Activated naive CD4-positive, alpha-beta T cell treated with anti-CD3 and anti-CD28 coated beads, Interleukin-2, amount 10 ng/mL, durations not matched to agents 7 days and 5 days (primary cell): ENCODE measurements at places on chromosomes 1 and 21.
A peak's percentile ranks its signal among the peaks of the same experiment; 100 is the strongest.

GRCh38 chr1:34324879-34325440 lies 148.3 kb downstream of the C1orf94 start:
- no peak for DNase-seq
- H3K27ac ChIP-seq = no peak overlapping the region
- H3K36me3 ChIP-seq = no peaks in the 10 kb centered on the region
- no peaks in the 10 kb centered on the region for H3K27me3 ChIP-seq
- H3K4me1 ChIP-seq = no peaks in the 10 kb centered on the region
- no peak overlapping the region for H3K4me3 ChIP-seq

- H3K4me1 ChIP-seq = peaks cover 6% of the 10 kb centered on the region
- peaks cover 27% of the 10 kb centered on the region for H3K27me3 ChIP-seq
- no peaks in the 10 kb centered on the region for H3K36me3 ChIP-seq
- DNase-seq = no peak
- no peak overlapping the region for H3K27ac ChIP-seq
These were observed 64.4 kb upstream of the GRHL3 start for GRCh38 chr1:24254783-24255182.

- DNase-seq = no peak
- peaks cover 4% of the 10 kb centered on the region for H3K27me3 ChIP-seq
- H3K36me3 ChIP-seq = no peaks in the 10 kb centered on the region
- H3K27ac ChIP-seq = no peak overlapping the region
- no peak overlapping the region for H3K4me3 ChIP-seq
- no peaks in the 10 kb centered on the region for H3K4me1 ChIP-seq
These were observed 263.6 kb upstream of the USP24 start for GRCh38 chr1:55478742-55479141.

DNA sequence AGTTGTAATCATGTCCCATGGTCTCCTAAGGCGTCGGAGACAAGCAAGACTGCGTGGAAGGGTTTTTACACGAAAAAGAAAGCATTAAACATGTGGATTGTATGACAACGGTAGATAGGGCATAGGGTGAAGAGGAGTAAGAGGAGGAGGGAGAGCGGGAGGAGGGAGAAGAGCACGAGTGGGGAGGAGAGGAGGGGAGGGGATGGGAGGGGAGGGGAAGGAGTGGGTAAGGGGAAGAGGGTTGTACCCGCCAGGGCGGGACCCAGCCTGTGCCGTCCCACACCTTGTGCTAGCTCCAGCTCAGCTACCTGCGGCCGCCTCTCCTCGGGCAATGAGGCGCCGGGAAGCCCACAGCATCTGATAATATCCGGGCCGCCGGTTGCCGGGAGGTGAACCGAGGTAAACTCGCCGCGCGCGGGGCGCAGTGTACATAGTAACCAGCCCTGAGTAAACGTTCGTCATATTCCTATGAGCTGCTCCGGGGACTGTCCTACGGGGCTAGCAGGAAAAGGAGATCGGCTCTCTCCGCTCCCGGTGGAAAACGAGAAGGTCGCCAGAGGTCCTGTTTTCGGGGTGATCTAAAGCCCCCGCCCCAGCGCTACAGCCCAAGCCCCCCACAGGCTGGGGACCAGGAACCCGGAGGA lies 449 bp upstream of the RCAN3 start:
- H3K27me3 ChIP-seq = no peaks in the 10 kb centered on the region
- DNase-seq = peak; percentile 91
- peaks cover 52% of the 10 kb centered on the region for H3K4me1 ChIP-seq
- peak overlapping the region; percentile 92 for H3K27ac ChIP-seq
- H3K4me3 ChIP-seq = peak overlapping the region; percentile 72

DNA sequence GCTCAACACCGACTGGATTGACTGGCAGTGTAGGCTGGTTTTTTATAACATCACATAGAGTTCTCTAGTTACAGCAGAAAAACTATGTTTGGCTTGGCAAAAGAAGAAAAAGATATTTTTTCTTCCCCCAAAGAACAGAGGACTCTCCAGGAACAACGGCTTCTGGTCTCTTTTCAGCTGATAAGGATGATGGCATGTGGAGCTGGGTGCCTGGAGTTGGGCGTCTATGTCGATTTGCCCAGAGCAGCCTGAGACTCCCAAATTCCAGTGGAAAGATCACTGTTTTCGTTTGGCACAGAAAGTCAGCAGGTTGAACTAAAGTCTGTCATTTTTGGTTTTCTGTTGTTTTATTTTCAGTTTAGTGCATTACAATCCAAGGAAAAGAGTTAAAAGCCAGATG lies 91.1 kb downstream of the SMYD2 start:
- no peak overlapping the region for H3K4me3 ChIP-seq
- no peak for DNase-seq
- H3K4me1 ChIP-seq = no peaks in the 10 kb centered on the region
- H3K27me3 ChIP-seq = peaks cover 23% of the 10 kb centered on the region
- H3K27ac ChIP-seq = no peak overlapping the region
